Activated CD8-positive, alpha-beta memory T cell treated with anti-CD3 and anti-CD28 coated beads, Interleukin-2, amount 10 ng/mL, durations not matched to agents 7 days and 5 days (primary cell): ENCODE measurements at places on chromosomes 4 and X. TPM values are rescaled to one million over a fixed set of nuclear protein-coding genes. Genes with fewer than 3 reads are reported as not detected.

SOX3 gene
- total RNA-seq = not detected

CACNA1F gene
- 1.3 TPM for total RNA-seq

GAGE12F gene
- total RNA-seq = not detected

SULT1E1 gene
- not detected for total RNA-seq

GPR34 gene
- 1.3 TPM for total RNA-seq

SCD5 gene
- 8.2 TPM for total RNA-seq

UCP1 gene
- total RNA-seq = not detected

- DNase-seq = no peak
Measured at GRCh38 chr4:17635056-17635455, 20.6 kb downstream of the MED28 start.

DNA sequence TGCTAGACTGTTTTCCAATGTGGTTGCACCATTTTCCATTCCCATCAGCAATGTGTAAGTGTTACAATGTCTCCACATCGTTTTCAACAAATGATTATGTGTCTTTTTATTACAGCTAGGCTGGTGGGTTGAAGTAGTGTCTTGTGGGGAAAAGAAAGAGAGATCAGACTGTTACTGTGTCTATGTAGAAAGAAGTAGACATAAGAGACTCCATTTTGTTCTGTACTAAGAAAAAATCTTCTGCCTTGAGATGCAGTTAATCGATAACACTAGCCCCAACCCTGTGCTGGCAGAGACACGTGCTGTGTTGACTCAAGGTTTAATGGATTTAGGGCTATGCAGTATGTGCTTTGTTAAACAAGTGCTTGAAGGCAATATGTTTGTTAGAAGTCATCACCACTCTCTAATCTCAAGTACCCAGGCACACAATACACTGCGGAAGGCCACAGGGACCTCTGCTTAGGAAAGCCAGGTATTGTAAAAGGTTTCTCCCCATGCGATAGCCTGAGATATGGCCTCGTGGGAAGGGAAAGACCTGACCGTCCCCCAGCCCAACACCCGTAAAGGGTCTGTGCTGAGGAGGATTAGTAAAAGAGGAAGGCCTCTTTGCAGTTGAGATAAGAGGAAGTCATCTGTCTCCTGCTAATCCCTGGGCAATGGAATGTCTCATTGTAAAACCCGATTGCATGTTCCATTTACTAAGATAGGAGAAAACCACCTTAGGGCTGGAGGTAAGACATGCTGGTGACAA is 23.0 kb upstream of the UGT2B15 start:
- no peak for DNase-seq

DNA sequence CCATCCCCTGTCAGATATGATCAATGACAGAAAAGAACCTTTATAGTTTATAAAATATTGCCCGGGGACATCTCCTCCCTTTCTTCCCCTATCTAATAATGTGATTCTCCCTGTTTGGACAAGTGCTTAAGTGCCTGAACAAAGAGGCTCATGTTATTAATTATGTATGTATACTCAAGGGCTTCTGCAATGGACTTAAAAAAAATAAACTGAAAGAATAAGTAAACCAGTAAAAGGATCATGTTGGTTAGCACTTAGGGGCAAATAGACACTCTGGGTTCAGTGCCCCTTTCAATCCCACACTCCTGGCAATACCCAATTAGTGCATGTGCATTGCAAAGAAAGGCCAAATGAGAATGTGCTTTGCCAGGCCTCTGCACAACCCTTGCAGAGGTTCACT is 30.7 kb upstream of the RPS6KA6 start:
- DNase-seq = no peak

DNA sequence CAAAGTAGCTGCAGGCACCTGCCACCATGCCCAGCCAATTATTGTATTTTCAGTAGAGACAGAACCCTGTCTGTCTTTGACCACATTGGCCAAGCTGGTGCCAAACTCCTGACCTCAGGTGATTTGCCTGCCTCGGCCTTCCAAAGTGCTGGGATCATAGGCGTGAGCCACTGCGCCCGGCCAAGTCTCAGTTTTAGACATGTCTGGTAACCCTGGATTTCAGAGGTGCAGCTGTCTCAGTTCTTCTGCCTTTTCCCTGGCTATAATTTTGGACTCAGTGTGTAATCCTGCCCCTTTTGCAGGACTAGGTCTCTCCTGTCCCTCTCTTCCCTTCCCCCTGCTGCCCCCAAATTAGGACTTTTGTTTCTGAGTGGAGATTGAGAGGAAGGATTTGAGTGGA is 46.6 kb downstream of the FAM193A start:
- no peak for DNase-seq

GRCh38 chrX:35380808-35381700 is 417.1 kb upstream of the MAGEB16 start:
- DNase-seq = no peak

DNA sequence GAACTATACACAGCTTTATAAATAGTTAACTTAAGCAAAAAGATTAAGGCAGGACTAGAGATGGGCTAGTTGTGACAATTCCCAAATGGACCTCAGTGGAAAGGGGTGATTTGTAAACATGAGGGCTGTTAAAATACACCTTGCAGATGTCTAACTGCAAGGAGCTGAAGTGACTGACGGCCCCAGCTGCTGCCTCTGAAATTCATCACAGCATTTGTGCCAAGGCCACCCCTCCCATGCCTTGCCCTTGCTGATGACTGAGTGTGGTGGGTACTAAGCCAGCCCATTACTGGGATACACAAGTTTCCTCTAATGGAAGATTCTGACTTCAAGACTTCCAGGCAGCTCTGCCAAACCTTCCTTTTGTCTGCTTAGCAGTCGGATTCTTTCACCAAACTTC is 23.7 kb upstream of the EGFL6 start:
- no peak for DNase-seq

- DNase-seq = peak; percentile 57
Measured at GRCh38 chr4:120749445-120750151, 172.9 kb downstream of the PRDM5 start.

GRCh38 chr4:67292636-67293035 is 252.7 kb downstream of the CENPC start:
- no peak for DNase-seq

GRCh38 chr4:15004739-15005301 is 2.5 kb downstream of the CPEB2 start:
- peak; percentile 71 for DNase-seq

- DNase-seq = peak; percentile 64
Measured at GRCh38 chr4:17577665-17578481, 875 bp downstream of the LAP3 start.

DNA sequence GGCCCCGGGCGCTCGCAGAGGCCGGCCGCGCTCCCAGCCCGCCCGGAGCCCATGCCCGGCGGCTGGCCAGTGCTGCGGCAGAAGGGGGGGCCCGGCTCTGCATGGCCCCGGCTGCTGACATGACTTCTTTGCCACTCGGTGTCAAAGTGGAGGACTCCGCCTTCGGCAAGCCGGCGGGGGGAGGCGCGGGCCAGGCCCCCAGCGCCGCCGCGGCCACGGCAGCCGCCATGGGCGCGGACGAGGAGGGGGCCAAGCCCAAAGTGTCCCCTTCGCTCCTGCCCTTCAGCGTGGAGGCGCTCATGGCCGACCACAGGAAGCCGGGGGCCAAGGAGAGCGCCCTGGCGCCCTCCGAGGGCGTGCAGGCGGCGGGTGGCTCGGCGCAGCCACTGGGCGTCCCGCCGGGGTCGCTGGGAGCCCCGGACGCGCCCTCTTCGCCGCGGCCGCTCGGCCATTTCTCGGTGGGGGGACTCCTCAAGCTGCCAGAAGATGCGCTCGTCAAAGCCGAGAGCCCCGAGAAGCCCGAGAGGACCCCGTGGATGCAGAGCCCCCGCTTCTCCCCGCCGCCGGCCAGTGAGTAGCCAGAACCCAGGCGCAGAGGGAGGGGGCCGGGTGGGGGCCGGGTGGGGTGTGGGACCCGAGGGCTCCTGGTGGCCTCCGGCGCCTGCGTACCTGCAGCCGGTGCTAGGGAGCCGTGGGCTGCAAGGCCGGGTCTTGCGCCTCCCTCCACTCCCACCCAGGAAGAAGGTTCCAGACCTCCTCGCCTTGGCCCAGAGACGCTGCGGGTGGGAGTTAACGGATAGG is 534 bp downstream of the MSX1 start:
- no peak for DNase-seq

GRCh38 chr4:31474221-31474620 is 754.1 kb downstream of the PCDH7 start:
- no peak for DNase-seq

GRCh38 chr4:127503111-127503510 is 129.6 kb upstream of the INTU start:
- no peak for DNase-seq

DNA sequence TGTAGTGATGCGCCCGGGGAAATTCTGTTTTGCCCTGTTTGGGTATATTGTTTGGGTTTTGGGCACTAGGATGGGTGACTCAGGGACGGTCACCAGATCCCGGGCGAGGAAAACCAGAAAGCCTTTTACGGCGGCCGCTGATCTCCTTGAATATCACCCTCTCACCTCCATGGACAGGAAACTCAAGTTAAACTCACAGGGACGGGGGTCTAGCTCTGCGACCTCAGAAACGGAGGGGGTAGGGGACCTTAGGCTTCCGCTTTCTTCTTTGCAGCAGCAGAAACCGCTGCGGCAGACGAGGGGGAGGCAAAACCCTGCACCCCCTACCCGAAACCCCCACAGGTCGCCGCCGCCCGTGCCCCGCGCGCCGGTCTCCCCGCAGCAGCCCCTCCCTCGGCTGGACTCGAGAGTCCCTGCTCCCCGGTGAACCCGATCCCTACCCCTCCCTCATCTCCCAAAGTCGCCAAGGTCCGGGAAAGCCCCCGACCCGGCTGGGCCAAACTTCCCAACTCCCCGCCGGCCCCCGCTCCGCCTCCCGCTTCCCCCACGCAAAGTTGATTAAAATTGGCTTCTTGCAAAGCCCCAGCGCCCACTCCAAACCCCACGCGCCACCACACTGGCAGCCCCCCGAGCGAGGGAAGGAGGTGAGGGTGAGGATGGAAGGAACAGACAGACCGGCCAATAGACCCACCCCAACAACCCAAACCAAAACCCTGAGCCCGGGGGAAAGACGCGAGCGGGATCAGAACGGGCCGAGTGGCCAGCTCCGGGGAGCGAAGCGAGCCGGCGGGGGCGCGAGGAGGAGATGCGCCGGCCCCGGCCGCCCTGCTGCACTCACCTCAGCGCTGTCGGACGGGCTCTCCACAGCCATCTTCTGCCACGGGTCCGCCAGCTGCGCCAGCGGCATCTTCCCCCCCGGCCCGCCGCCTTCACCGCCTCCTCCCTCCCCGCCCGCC is 705 bp downstream of the RPS6KA3 start:
- peak; percentile 52 for DNase-seq

GRCh38 chr4:161404346-161405110 is 759.3 kb downstream of the FSTL5 start:
- DNase-seq = no peak
